ENCODE measurements at places on chromosomes 11 and 22. TPM values are rescaled to one million over a fixed set of nuclear protein-coding genes. Genes with fewer than 3 reads are reported as not detected.

DNA sequence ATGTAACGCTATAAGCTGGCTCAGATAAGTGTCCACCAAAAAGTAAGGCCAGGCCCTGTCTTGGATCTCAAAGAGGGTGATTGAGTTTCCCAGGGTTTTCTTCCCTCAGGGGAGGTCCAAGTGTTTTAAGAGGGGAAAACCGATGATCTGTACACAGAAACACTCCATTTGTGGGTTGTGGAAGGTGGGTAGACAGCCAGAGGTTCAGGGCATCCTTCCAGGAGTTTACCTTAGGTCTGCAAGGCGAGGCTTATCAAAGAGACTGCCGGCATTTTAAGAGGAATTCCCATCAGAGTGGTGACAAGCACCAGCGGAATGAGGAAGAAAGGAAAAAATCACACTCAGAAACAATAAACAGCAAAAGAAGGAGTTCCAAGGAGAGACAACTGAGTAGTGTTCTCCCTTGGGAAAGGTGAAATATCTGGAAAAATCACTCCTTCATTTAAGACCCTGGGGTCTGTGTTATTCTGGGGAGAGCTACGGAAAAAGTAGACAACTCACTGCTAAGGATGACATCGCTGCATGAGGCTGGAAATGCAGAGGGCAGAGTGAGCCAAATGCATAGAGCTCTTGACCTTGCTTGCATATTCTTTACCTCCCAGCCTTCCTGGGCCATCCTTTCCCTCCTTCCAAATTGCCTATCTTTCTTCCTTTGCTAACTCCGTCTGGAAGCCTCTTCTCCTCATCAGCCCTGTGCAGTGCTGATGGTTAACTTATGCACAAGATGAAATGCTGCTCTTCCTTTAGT is 22.1 kb upstream of the MMP7 start:
- no peaks in the 10 kb centered on the region for H3K36me3 ChIP-seq
- H3K27me3 ChIP-seq: no peaks in the 10 kb centered on the region
- H3K27ac ChIP-seq: peak overlapping the region; percentile 58
- no peak overlapping the region for H3K4me3 ChIP-seq
- no peak for DNase-seq
- peaks cover 16% of the 10 kb centered on the region for H3K4me1 ChIP-seq

DNA sequence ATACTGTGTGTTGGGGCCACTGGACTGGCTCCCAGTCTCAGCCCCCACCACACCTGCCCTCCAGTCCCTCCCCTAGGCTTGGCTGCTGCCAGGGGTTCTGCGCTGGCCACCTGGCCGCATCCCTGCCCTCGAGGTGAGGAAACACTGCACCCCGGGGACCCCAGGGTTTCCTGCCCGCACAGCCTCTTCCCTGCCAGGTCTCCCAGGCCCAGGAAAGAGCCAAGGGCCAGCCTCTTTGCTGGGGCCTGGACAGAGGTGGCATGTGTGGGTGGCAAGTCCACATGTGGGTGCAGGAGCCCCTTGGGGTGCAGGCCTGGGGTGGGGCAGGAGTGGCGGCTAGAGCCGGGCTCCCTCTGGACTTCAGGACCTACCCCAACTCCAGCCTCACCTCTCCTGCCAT is 2.5 kb downstream of the EPS8L2 start:
- peaks cover 18% of the 10 kb centered on the region for H3K4me1 ChIP-seq
- peaks cover 2% of the 10 kb centered on the region for H3K36me3 ChIP-seq
- H3K4me3 ChIP-seq: no peak overlapping the region
- no peak for DNase-seq
- H3K27ac ChIP-seq: no peak overlapping the region
- peaks cover 6% of the 10 kb centered on the region for H3K27me3 ChIP-seq

DNA sequence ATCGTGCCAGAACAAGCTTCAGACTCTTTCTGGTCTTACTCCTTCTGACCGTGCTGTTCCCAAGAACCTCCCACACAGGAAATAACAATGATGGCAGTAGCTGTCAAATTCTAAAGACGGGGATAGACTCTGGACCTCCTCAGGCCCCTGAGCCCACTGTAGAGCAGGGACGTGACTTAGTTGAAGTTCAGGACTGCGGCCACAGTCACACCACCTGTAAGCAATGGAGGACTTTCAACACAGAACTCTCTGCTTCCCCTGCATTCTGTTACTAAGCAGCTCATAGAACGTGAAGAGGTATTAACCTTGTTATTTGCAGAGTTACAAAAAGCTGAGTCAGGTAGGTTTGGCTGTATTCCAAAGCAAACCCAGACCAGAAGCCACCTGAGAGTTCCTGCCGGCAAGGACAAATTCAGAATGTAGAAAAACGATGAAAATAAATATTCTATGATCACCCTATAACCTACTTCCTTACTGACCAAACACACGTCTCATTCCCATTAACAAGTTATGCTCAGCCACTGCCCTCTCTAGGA is 12.7 kb downstream of the TMEM45B start:
- no peaks in the 10 kb centered on the region for H3K27me3 ChIP-seq
- H3K4me3 ChIP-seq: no peak overlapping the region
- H3K27ac ChIP-seq: peak overlapping the region; percentile 86
- no peaks in the 10 kb centered on the region for H3K36me3 ChIP-seq
- no peak for DNase-seq

GRCh38 chr11:14266622-14267021 is 92.4 kb downstream of the RRAS2 start:
- no peak overlapping the region for H3K27ac ChIP-seq
- DNase-seq: no peak
- peaks cover 28% of the 10 kb centered on the region for H3K36me3 ChIP-seq

Gene JHY
- 7.4 TPM for total RNA-seq

DNA sequence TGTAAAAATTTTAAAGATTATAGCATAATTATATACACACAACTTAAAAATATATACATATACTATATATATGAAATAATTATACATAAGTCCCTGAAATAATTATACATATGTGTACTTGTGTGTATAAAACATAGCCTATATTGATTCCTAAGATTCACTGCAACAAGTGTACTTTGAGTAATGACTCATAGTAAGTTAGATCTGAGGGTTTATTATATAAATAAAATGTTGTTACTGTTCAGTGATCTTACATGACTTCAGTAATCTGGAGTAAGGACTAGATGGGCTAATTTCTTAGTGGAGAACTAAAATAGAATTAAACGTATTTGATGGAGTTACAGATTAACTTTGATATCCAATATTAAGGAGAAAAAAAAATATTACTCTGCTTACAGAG is 350.5 kb downstream of the CNTN5 start:
- no peaks in the 10 kb centered on the region for H3K27me3 ChIP-seq
- H3K4me3 ChIP-seq: no peak overlapping the region
- no peak for DNase-seq
- peaks cover 18% of the 10 kb centered on the region for H3K4me1 ChIP-seq
- no peak overlapping the region for H3K27ac ChIP-seq

Gene TNNI2
- 1.3 TPM for total RNA-seq

Gene MYO18B
- total RNA-seq: 0.04 TPM

- H3K27ac ChIP-seq: no peak overlapping the region
- H3K4me3 ChIP-seq: no peak overlapping the region
- no peak for DNase-seq
- H3K4me1 ChIP-seq: peaks cover 2% of the 10 kb centered on the region
- H3K36me3 ChIP-seq: no peaks in the 10 kb centered on the region
These were observed 227.5 kb downstream of the CTTN start for GRCh38 chr11:70625582-70626518.

- H3K4me3 ChIP-seq: no peak overlapping the region
- H3K27me3 ChIP-seq: peaks cover 67% of the 10 kb centered on the region
- DNase-seq: no peak
- no peaks in the 10 kb centered on the region for H3K36me3 ChIP-seq
- H3K27ac ChIP-seq: no peak overlapping the region
These were observed 18.6 kb downstream of the KCNC1 start for GRCh38 chr11:17753153-17753552.

Gene ACAD8
- total RNA-seq: 23.1 TPM

DNA sequence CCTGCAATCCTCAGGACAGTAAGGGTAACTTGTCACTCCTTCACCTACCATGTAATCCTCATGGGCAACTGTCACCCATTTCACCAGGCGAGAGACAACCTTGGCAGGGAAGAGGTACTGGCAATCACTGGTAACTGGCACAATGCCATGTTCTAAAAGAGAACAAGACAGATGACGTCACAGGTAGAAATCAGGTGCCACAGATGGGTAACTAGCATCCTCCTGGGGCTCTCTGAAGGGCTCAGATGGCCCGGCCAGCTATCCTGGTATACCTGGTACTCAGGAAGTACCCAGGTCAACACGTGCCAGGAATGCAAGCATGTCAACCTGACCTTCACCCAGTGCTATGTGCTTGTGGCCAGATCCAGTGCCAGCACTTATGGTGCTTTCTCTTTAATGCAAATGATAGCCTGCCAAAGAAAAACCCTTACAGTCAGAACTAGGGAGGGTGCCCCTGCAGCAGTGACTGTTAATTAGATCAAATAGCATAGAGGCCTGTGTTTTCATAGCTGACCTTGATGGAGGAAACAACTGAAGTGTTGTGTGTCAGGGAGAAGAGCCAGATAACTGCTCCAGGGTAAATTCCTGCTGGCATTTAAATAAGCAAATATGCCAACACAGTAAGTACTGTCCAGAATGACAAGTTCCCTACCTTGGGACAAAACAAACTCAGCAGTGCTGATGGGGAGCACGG is 36.2 kb downstream of the THOC5 start:
- no peak overlapping the region for H3K4me3 ChIP-seq
- H3K27ac ChIP-seq: no peak overlapping the region
- peaks cover 34% of the 10 kb centered on the region for H3K36me3 ChIP-seq
